Naive B cell (primary cell): ENCODE measurements at places on chromosomes 3 and 15. TPM values are rescaled to one million over a fixed set of nuclear protein-coding genes. Genes with fewer than 3 reads are reported as not detected.

TIMP4 gene
- not detected for polyA plus RNA-seq

MOBP gene
- not detected for polyA plus RNA-seq

PCOLCE2 gene
- polyA plus RNA-seq, result not detected

GOLGA8Q gene
- polyA plus RNA-seq, result not detected

SLCO2A1 gene
- polyA plus RNA-seq, result not detected

DNA sequence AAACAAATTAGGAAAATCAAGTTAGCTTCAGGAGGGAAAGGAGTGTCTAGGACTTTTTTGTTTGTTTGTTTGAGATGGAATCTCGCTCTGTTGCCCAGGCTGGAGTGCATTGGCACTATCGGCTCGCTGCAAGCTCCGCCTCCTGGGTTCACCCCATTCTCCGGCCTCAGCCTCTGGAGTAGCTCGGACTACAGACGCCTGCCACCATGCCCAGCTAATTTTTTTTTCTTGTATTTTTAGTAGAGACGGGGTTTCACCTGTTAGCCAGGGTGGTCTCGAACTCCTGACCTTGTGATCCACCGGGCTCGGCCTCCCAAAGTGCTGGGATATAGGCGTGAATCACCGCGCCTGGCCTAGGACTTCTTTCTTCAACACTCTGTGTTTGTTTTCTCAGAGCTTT lies 171.1 kb downstream of the NLGN1 start:
- no peak for DNase-seq

DNA sequence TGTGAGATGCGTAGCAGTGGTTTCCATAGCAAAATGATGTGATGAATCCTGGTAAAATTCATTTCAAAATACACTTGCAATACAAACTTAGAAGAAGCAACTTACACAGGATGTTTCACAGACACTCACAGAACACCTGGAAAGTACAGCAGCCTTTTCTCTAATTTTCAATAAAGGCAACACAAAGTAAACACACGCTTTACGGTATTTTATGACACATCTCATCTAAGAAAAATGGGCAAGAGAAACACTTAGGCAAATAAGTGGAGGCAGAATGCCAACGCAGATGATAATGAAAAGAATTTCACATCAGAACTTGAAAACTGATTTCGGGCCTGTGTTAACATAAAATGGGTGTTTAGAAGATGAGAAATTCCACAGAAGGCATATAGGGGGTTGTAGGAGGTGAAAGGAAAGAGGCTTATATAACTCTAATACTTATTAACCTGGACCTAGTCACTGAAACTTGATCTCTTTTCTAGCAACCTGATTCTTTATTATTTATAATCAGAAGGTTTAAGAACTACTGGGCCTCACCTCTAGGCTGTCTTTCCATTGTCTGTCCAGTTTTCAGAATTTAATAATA lies 25.6 kb upstream of the MAP3K13 start:
- no peak for DNase-seq

DNA sequence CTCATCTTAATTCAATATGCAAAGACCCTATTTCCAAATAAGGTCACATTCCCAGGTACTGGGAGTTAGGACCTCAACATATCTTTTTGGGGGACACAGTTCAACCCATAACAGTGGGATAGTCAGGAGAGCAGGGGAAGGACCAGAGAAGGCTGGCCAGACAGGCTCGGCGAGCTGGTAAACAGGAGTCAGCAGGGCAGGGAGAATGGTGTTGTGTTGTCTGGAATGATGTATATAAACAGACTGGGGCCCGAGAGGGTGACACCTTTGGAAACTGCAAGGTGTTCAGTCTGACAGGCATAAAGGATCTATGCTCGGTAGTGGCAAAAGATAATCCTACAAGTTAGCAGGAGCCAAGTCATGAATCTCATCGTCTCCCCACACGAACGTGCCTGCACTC lies 10.1 kb upstream of the PPP1R2 start:
- no peak for DNase-seq

DNA sequence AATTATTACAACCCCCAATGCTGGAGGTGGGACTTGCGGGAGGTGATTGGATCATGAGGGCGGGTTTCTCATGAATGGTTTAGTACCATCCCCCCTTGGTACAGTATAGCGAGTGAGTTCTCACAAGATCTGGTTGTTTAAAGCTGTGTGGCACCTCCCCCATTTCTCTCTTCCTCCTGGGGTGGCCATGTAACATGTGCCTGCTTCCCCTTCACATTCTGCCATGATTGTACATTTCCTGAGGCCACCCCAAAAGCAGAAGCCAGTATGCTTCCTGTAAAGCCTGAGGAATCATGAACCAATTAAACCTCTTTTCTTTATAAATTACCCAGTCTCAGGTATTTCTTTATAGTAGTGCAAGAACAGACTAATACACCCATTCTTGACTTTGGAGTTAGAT lies 20.3 kb upstream of the PROK2 start:
- no peak for DNase-seq

DNA sequence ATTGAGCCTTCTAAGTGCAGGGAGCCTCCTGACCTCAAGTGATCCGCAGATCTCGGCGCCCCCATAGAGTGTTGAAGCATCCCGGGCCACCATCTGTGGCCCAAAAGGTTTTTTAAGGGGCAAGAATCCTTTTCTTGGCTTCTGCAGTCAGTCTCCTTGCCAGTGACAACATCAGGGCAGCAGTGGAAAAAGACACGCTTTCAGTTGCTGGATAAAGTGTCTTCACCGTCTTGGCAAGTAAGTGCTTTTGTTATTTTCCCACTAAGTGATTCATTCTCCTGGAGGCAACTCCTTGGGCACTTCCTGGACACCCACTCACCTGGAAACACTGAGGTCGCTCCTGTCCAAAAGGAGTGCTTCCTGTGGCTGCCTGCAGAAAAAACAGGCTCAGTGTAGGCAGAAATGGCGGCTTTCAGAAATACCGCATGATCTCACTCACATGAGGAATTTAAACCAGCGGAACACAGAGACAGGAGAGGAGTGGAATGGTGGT lies 71.7 kb upstream of the ABHD2 start:
- no peak for DNase-seq

- DNase-seq, result peak; percentile 33
Measured at GRCh38 chr3:42080453-42080872, 10.7 kb upstream of the TRAK1 start.

- DNase-seq, result no peak
Measured at GRCh38 chr3:13134166-13134878, 61.1 kb upstream of the IQSEC1 start.
